ENCODE measurements at places on chromosomes 4 and X.

DNA sequence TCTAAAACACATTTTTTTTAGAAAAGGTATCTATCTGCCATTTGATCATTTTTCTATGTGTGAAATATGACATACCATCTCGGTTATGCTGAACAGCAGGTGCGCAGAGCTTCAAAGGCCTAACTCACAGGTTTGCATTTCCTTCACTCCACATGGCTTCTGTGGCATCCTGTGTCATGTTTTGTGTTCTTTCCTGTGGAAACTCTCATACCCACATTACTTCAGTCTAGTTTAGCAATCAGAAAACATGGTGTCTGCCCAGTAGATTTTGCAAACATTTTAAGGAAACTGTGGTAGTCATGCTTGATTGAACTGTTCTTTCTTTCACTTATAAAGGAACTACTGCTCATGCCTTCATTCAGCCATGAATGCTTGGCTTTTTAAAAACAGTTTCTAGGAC, 11.3 kb upstream of the ARAP2 start:
- peak; percentile 88 for DNase-seq

DNA sequence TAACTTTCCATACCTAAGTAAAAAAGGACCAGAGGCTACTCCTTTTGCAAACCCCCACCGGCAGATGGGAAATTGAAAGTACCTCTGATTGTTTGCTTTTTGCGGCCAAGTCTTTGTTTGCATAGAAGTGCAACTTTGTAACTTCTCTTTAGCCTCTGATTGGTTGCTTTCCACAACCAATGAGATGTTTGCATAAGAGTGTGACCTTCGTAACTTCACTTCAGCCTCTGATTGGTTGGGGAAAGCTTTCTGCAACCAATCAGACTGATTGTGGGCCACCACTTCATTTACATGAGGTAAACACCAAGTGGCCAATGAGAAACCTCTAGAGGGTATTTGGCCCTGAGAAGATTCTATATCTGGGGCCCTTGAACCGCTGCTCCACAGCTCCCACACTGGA, 48.8 kb upstream of the PGRMC1 start:
- no peak for DNase-seq

- no peak for DNase-seq
Observed at GRCh38 chr4:10783351-10783750, 98.8 kb upstream of the CLNK start.

- DNase-seq, result no peak
Observed at GRCh38 chrX:46710927-46711623, 47.8 kb downstream of the SLC9A7 start.

GRCh38 chrX:127404161-127404560, 584.6 kb downstream of the PRR32 start:
- no peak for DNase-seq
